ENCODE measurements at places on chromosomes 2 and 18. TPM values are rescaled to one million over a fixed set of nuclear protein-coding genes. Genes with fewer than 3 reads are reported as not detected.

GRCh38 chr2:86286516-86286915, 50.9 kb downstream of the REEP1 start:
- DNase-seq: no peak
- H3K27me3 ChIP-seq: no peaks in the 10 kb centered on the region
- no peaks in the 10 kb centered on the region for H3K36me3 ChIP-seq
- no peak overlapping the region for H3K27ac ChIP-seq
- no peak overlapping the region for H3K4me3 ChIP-seq
- no peaks in the 10 kb centered on the region for H3K4me1 ChIP-seq

DNA sequence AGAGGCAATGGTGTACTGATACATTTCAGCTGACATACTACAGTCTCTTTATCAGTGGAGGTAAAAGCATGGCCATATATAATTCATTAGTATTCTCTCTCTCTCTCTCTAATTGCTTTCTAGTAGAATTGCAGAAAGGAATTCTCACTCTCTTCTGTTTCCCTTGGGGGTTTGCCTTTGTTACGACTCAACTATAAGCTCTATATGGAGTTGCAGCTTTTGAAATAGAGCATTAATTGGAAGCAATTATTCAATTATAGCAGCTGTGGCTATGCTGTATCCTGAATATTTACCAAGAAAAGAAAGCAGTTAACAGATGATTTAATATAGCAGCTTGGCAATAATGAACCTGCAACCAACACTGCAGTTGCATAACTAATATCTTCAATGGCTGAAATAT, 132.7 kb upstream of the STON1 start:
- no peak overlapping the region for H3K4me3 ChIP-seq
- H3K27ac ChIP-seq: no peak overlapping the region
- no peak for DNase-seq
- H3K4me1 ChIP-seq: no peaks in the 10 kb centered on the region
- no peaks in the 10 kb centered on the region for H3K36me3 ChIP-seq

DNA sequence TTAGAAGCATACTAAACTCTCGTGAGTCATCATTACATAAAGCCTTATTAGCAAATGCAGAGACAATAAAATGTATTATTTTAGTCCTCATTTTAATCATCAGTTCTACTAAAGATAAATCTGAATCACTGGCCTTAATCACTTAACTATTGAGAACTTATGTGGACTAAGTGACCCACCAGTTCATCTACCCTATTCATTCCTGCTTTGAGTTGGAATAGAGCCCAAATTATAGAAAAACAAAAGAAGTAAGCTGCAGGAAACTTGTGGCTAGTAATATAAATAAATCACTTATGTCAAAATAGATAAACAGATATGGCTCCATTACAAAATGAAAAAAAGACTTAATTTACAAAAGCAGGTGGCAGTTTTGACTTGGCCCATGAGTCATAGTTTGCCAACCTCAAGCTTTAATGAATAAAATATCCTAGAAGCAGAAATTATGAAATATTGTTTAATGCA, 851.8 kb upstream of the CRIM1 start:
- H3K27me3 ChIP-seq: no peaks in the 10 kb centered on the region
- DNase-seq: no peak
- no peak overlapping the region for H3K27ac ChIP-seq
- H3K36me3 ChIP-seq: no peaks in the 10 kb centered on the region
- H3K4me1 ChIP-seq: no peaks in the 10 kb centered on the region

DNA sequence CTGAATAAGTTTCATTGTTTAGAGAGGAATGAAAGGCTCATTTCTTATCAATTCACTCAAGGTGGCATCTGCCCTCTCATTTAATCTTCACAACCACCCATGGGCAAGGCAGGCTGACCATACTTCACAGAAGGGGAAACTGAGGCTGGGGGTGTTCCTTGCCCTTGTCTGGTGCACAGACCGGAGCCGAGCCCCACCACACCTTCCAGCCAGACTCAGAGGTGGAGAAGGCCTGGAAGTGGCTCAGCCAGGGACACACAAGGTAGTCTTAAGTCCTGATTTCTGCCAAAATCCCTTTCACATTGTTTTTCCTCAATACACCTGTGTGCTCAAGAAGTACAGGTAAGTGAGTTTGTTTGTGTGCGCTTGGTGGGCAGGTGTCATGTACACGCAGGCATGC, 111.9 kb upstream of the TEX51 start:
- H3K4me3 ChIP-seq: no peak overlapping the region
- H3K27me3 ChIP-seq: no peaks in the 10 kb centered on the region
- no peak for DNase-seq
- no peak overlapping the region for H3K27ac ChIP-seq
- H3K4me1 ChIP-seq: no peaks in the 10 kb centered on the region
- no peaks in the 10 kb centered on the region for H3K36me3 ChIP-seq

DNA sequence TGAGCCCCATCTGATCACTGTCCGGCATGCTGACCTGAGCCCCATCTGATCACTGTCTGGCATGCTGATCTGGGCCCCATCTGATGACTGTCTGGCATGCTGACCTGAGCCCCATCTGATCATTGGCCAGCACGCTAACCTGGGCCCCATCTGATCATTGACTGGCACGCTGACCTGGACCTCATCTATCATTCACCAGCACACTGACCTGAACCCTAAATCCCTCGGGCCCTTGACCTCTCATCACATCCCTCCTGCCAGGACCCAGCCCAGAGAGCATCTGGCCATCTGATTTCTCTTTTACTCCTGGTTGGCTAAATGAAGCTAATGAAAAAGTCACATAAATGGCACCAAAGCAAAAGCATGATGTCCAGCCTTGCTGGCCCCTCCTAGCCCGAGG, 207.1 kb downstream of the NDUFA10 start:
- H3K4me3 ChIP-seq: no peak overlapping the region
- H3K4me1 ChIP-seq: no peaks in the 10 kb centered on the region
- no peaks in the 10 kb centered on the region for H3K36me3 ChIP-seq

Gene STAT4
- total RNA-seq: 2.1 TPM

Gene SDC1
- total RNA-seq: 156 TPM
